ELF-1 (cell line): ENCODE measurements at places on chromosomes 5 and 9.

DNA sequence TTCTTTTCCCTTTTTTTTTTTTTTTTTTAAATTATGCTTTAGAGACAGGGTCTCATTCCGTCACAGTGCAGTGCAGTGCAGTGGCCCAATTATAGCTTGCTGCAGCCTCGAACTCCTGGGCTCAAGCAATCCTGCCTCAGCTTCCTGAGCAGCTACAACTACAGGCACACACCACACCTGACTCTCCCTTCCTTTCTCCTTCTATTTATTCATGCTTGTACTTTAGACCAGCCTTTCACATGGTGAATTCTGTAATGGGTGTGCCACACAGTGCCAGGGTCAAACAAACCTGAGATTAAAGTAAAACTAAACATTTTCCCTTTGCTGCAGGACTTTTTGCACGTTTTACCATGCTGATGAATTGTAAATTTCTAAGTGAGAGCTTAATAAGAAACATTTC lies 8.0 kb downstream of the SH3RF2 start:
- DNase-seq, result no peak

DNA sequence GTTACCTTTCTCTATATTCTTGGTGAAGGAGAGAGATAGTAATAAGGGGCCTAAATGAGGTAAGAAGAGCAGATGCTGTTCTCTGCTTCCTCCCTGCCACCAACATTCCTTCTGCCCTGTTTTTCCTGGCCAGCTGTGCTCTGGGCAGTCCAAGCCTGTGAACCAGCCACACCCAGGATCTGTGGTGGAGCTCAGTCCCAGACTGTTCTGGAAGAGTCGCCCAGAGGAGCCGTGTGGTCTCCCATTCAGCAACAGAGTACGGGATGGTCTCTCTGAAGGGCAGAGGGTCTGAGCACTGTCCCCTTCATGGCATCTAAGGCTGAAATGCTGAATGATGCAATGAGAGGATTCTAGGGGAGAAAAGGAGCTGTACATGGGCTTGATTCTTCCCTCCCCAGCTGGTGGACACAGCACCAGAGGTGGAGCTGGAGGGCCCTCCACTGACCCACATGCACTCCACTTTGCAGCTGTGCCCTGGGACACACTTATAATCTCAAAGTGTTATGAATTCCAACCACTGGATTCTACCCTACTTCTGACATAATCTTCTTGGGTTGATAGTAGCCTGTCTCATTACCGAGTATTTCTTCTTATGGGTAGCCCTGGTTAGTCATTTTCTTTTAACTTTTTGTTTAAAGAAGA lies 70.8 kb upstream of the RPS23 start:
- no peak for DNase-seq

- no peak for DNase-seq
Observed at GRCh38 chr9:96100385-96101300, 201.3 kb downstream of the HSD17B3 start.

GRCh38 chr5:174431504-174431903 lies 292.9 kb upstream of the MSX2 start:
- no peak for DNase-seq
